CD4-positive, CD25-positive, alpha-beta regulatory T cell (primary cell): ENCODE measurements at places on chromosomes 1 and 21. TPM values are rescaled to one million over a fixed set of nuclear protein-coding genes. Genes with fewer than 3 reads are reported as not detected.
A peak's percentile ranks its signal among the peaks of the same experiment; 100 is the strongest.

ZNF670 gene
- 0.37 TPM for total RNA-seq

DNA sequence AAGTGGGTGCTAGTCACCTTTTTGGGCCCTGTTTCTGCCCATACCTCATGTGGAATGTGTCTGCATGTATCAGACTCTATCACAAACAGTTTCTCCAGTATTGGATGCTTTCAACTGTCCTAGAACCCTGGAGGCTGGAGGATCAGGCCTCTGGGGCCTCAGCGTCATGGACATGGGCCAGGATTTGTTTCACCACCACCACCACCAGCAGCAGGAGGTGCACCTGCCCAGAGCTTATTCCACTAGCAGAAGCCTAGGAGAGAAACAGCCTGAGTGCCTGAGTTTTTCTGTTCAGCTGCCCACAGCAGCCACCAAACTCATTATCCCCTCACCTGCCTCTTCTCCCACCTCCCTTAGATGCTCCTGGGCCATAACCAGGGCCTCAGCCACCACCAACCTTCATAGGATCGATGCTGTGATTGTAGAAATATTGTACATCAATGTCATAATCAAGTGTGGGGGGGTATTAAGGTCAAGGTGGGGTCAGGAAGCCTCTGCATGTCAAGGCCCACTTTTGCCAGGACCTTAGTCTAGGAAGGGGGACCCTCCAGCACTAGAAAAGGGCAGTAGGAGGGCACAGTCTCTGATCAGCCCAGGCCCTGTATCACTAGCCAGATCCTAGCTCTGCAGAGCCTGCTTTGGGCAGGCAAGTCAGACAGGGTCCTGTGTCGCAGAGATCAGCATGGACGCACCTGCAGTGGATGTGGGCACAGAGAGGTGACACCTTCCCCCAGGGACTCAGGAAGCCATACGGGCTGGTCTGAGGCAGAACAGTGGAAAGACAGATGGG lies 9.3 kb downstream of the DMAP1 start:
- no peak overlapping the region for H3K27ac ChIP-seq
- DNase-seq: no peak
- H3K27me3 ChIP-seq: no peaks in the 10 kb centered on the region
- H3K4me1 ChIP-seq: peaks cover 4% of the 10 kb centered on the region
- no peak overlapping the region for H3K4me3 ChIP-seq
- H3K36me3 ChIP-seq: peaks cover 41% of the 10 kb centered on the region

DNA sequence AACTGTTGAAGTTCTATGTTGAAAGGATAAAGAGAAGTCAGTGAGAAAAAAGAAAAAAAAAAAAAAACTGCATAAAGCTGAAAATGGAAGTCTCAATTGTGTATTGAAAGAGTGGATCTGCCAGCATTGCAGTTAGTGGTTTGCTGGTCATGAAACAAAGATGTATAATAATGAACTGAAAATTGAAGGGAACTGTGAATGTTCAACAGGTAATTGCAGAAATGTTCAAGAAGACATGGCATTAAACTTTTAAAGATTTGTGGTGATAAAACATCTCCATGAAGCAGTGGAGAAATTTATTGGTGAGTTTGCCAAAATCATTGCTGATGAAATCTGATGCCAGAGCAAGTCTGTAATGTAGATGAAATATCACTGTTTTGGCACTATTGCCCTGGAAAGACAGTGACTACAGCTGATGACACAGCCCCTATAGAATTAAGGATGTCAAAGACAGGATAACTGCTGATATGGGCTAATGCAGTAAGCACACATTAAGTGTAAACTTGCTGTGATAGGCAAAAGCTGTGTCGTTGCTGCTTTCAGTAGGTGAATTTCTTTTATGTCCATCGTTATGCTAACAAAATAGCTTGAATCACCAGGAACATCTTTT lies 71.0 kb downstream of the RD3 start:
- no peaks in the 10 kb centered on the region for H3K27me3 ChIP-seq
- peaks cover 4% of the 10 kb centered on the region for H3K4me1 ChIP-seq
- no peak for DNase-seq
- H3K4me3 ChIP-seq: no peak overlapping the region
- no peak overlapping the region for H3K27ac ChIP-seq

DNA sequence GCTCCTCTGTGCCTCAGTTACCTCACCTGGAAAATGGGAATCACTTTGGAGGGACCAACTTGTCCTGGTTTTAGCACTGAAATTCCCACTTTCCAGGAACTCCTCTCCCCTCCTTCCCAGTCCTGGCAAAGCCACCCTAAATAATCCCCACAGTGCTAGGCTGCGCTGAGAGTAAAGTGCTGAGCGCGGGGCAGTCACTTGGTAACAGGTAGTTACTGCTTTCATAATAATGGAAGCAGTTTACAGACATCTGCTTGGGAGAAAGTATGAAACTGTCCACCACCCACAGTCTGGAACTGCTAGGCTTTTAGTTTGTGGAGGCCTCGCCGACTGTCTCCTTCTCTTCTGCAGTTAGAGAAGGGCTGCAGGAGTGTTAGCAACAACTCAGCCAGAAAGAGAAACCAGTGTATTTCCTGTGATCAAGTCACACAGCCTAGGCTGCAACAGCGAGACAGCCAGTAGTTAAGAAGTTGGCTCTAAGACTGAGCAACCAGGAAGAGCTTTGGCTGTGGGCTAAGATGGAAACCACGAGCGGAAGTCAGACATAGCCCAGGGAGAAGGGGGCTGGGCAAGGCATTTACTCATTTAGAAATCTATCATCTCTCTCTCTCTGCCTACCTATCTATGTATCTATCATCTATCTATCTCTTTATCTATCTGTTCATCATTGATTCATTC lies 30.8 kb upstream of the ABCG1 start:
- peak overlapping the region; percentile 78 for H3K4me3 ChIP-seq
- peak overlapping the region; percentile 82 for H3K27ac ChIP-seq
- H3K36me3 ChIP-seq: no peaks in the 10 kb centered on the region
- H3K4me1 ChIP-seq: peaks cover 58% of the 10 kb centered on the region

DNA sequence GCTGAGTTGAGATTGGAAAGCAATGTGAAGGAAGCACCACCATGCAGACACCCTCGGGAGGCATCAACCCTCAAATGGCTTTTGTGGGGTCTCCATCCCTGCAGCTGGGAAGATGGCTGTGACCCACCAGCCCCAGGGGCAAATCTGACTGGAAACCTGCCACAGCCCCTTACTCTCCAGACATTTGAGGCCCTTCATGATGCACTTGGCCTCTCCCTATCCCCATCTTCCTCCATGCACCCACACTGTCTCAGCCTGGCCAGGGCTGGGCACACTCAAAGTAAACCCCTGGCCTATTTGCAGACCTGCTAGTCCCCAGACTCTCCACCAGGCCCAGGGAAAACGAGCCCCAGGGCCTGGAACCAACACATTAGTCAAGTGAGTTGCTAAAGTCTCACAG lies 205.2 kb downstream of the MATN1 start:
- H3K4me1 ChIP-seq: no peaks in the 10 kb centered on the region
- no peak overlapping the region for H3K4me3 ChIP-seq
- H3K36me3 ChIP-seq: no peaks in the 10 kb centered on the region
- DNase-seq: no peak

DNA sequence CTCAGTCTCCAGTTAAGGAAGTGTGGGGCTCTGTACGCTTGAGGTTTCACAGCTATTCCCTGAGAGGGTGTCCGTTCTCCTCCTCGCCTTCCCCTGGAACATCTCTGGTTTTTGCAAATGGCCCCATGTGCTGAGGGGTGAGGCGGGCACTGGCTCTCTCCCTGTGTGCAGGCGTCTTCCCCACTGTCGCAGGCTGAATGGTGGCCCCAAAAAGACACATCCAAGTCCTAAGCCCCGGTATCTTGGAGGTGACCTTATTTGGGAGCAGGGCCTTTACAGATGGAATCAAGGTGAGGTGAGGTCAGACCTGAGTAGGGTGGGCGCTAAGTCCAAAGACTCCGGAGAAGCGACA lies 98.0 kb upstream of the TMPRSS2 start:
- DNase-seq: no peak
- H3K27me3 ChIP-seq: no peaks in the 10 kb centered on the region
- H3K27ac ChIP-seq: no peak overlapping the region
- H3K4me3 ChIP-seq: no peak overlapping the region
- no peaks in the 10 kb centered on the region for H3K4me1 ChIP-seq
- no peaks in the 10 kb centered on the region for H3K36me3 ChIP-seq

GRCh38 chr1:37691497-37692077 lies 729 bp upstream of the CDCA8 start:
- no peaks in the 10 kb centered on the region for H3K27me3 ChIP-seq
- peaks cover under 1% of the 10 kb centered on the region for H3K36me3 ChIP-seq
- H3K27ac ChIP-seq: peak overlapping the region; percentile 66
- H3K4me3 ChIP-seq: peak overlapping the region; percentile 87
- no peak for DNase-seq

CDC20 gene
- 1.2 TPM for total RNA-seq

PIP5K1A gene
- total RNA-seq: 60.3 TPM

PUM1 gene
- 283 TPM for total RNA-seq

DNA sequence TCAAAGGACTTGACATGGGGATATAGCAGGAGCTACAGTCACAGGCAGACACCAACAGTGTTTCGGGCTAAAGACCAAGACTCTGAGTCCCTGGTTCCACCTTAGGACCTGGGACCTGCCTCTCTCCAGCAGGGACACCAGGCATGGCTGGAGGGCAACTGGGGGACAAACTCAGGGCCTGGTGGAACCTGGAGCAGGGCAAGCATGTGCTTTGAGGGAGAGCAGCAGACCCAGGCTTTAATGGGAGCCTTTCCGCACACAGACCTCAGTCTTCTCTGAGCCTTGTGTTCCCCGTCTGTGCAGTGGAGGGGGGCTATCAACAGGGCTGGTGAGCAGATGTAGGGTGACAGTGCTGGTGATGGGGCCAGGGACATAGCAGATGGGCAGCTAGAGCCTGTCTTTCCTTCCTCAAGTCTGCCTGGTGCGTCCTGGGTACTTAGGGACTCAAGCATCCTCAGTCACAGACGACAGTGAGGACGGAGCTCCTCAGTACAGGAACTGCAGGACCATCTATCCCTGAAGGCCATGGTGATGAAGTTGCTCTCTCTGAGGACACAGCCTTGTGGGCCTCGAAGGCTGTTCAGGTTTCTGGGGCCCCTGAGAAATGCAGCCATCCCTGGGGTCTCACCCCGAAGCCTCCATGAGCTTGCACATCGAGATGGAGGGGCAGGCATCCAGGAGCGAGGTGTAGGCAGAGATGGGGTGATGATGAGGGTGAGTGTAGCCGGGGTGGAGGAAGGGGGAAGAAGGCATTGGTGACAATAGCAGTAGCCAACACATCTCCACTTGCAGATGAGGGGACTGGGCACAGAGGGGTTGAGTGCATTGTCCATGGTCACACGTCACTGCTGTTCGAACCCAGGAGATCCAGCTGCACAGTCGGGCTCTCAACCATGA lies 593.4 kb downstream of the PTPRU start:
- H3K4me1 ChIP-seq: no peaks in the 10 kb centered on the region
- DNase-seq: no peak
- no peak overlapping the region for H3K4me3 ChIP-seq
- no peak overlapping the region for H3K27ac ChIP-seq

DNA sequence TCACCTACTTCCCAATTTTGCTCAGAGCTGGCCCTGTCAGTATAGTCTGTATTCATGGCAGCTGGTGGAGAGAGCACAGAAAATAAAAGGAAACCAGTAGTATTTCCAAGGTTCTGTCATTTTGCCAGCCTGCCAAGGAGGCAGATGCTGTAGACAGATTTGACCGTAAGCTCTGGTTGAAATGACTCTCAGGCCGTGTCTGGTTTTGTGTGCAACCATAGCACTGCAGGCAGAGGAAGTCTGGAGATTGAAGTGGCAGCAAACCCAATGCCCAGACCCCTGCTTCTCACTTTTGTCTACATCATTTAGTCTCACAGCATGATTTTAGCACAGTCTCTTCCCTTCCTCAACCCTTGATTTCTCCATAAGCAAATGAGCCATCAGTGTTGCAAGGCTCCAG lies 291.7 kb downstream of the PAPPA2 start:
- H3K4me1 ChIP-seq: no peaks in the 10 kb centered on the region
- no peaks in the 10 kb centered on the region for H3K36me3 ChIP-seq
- no peaks in the 10 kb centered on the region for H3K27me3 ChIP-seq
- no peak overlapping the region for H3K27ac ChIP-seq

- H3K27me3 ChIP-seq: no peaks in the 10 kb centered on the region
- H3K27ac ChIP-seq: no peak overlapping the region
- H3K4me3 ChIP-seq: no peak overlapping the region
- H3K36me3 ChIP-seq: peaks cover 29% of the 10 kb centered on the region
- H3K4me1 ChIP-seq: peaks cover 10% of the 10 kb centered on the region
- DNase-seq: no peak
These were observed 20.9 kb downstream of the CAPN2 start for GRCh38 chr1:223732993-223733798.
